Cortex of kidney (tissue), 1 donor: ENCODE measurements at places on chromosomes 2 and 18.

DNA sequence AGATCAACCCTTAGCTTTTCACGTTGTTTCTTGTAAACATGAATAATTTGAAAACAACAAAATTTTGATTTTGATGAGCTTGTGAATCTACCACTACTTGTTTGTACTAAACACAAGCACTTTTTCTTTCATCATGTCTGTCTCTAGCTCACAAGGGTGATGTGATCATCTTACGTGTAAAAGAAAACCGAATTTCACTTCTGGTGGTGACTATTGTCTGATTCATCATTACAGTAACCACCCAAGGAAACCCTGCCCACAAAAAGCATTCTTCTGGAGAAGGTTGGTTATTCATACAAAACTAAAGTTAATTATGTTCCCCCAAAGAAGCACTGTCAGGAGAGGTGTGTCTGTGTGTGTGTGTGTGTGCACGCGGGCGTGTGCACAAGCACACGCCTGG is 285.4 kb downstream of the ZNF516 start:
- no peak for DNase-seq

GRCh38 chr2:98911376-98912154 is 24.5 kb downstream of the CRACDL start:
- DNase-seq = no peak

GRCh38 chr2:133900909-133901308 is 332.6 kb upstream of the NCKAP5 start:
- no peak for DNase-seq

- no peak for DNase-seq
Measured at GRCh38 chr2:195009202-195009601, 647.8 kb upstream of the SLC39A10 start.

GRCh38 chr2:60341151-60341550 is 212.3 kb downstream of the BCL11A start:
- no peak for DNase-seq
